ENCODE measurements at places on chromosomes 7 and 10. TPM values are rescaled to one million over a fixed set of nuclear protein-coding genes. Genes with fewer than 3 reads are reported as not detected.

- DNase-seq, result no peak
Measured at GRCh38 chr7:106681815-106682495, 21.0 kb upstream of the CCDC71L start.

DNA sequence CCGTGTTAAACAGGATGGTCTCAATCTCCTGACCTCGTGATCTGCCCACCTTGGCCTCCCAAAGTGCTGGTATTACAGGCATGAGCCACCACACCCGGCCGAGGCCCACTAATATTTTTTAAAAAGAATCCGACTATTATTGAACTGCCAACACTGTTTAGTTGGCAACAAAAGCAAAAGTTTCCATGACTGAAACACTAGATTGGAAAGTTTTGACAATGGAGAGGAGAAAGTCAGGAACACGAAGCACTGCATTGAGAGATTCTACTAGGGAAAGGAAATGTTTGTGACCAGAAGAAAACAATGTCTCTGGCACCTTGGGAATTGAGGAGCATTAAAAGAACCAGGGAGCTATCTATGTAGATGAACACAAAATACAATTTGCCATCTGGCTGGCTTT, 13.7 kb upstream of the PPP1R9A start:
- no peak for DNase-seq

GRCh38 chr7:113431406-113431805, 313.1 kb upstream of the SMIM30 start:
- DNase-seq, result no peak

GRCh38 chr10:77501152-77501845, 136.3 kb downstream of the KCNMA1 start:
- DNase-seq, result no peak

- no peak for DNase-seq
Measured at GRCh38 chr10:2834214-2834613, 233.1 kb upstream of the PFKP start.

- no peak for DNase-seq
Measured at GRCh38 chr7:77284616-77285015, 85.0 kb upstream of the FGL2 start.

- DNase-seq, result no peak
Measured at GRCh38 chr10:24007359-24007758, 201.6 kb upstream of the KIAA1217 start.

DNA sequence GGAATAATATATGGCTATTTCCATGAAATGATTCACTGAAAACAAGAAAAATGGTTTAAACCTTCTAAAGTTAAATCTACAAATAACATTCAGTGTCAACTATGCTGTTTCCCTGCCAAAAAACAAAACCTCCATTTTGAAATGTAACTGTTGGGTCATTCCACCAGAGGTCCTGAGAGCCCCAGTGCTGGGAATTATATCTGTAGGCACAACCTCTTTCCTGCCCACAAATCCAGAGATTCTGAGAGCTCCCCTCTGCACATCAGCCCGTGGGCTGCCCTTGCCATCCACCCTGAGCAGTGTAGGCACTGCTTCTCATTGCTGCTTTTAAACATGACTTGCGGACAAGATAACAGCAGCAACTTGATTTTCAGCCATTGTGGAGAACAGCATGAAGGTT, 198.6 kb downstream of the TMEM178B start:
- no peak for DNase-seq

DNA sequence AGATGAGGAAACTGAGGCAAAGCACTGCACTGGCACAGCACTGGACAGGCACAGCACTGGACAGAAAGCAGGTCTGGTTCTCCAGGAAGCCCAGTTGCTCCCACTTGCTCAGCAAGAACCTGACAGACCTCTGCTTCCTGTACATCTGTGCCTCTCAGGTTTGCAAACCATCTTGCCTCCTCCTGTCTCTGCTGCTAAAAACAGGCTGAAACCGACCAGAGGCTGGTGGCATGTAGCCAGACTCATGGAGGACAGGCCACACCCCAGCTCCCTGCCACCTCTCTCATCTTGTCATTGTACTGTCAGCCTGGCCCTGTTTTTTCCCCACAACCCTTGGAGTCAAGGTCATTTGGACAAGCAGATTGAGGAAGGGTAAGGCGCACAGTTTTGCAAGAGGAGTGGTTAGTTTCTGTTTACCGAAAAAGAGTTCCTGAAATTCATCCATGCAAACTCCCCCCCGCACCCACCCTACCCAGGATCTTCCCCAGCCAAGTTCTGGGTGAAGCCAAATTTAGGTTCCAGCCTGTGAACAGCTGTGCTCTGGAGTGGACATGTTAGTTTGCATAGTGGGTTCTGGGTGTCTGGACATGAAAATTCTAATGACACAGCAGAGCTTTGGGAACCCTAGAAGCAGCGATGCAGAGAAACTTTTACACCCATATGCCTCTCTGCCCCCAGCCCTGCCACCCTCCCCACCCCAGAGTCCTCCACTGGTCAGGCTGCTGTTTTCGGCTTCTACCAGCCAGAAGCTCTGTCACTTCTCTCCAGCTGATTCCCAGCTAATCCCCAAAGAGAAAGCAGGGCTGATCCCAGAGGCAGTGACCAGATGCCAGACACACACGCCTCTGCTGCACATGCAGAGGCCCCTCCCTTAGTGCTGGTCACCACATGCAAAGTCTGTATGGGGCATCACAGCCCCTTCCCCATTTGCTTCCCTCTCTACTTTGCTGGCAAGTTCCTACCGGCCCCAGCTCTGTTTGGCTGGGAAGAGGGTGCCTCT, 8.5 kb upstream of the C10orf105 start:
- peak; percentile 79 for DNase-seq

- no peak for DNase-seq
Measured at GRCh38 chr7:12638851-12639456, 48.5 kb upstream of the ARL4A start.

DNA sequence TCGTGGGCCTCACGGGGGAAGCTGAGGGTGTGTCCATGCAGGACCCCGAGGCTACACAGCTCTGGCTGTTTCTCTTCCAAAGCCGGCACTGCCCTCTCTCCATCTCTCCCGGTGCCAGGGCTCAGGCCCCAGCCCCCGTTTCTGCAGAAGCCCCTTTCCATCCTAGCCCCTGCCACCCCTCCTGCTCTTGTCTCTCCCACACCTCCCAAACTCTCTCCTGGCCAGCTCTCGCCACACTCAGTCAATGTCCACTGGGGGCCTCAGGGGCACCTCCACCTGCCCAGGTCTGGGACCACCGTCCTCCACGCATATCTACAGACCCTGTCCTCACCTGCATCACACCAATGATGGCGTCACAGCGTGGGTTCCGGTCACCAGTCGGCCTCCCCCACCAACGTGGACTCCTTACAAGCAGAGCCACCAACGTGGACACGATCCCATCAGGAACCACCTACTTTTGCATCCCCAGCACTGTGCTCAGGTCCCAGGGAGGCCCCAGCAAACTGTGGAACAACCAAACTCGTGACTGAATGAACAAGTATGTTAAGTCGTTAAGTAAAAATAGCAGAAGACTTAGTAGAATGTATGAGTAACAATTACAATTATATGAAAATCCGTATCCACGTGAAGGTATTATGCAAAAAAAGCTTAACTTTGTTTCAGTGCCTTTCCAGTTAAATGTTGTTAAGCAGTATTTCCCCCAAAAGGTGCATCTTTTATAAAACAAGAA, 38.4 kb downstream of the DIP2C start:
- DNase-seq, result no peak

DNA sequence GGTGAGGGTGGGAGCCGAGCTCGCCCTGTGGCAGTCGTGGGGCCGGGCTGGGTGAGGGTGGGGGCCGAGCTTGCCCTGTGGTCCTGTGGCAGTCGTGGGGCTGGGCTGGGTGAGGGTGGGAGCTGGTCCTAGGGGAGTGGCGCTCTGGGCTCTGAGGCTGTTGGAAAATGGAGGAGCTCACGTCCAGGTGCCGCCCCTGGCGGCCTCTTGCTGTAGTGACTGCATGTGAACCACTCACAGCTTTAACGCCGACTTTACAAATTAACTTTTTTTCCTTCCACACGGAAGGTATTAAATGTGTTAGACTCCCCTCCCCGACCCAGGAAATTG, 312.6 kb downstream of the WDR37 start:
- no peak for DNase-seq

- no peak for DNase-seq
Measured at GRCh38 chr10:73814896-73815718, 3.7 kb upstream of the NDST2 start.

DNA sequence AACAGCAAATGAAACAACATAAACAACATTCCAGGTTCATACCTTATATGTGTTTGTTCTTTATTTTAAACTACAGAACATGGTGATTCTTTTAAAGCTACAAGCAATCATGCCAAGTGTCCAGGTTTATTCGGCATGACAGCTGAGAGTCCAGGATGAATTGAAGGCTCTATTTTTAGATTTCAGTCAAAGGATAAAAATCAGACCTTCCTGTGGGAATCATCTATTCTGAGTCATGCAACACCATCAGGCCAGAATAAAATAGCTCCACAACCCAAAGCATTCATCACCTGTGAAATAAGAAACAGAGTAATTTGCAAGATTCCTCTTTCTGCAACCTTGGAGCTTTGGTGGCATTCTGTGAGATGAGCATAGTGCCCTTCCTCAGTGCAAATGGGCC, 292.4 kb upstream of the MYO3A start:
- no peak for DNase-seq

GRCh38 chr7:82017334-82017943, 247.6 kb upstream of the HGF start:
- DNase-seq, result no peak

DNA sequence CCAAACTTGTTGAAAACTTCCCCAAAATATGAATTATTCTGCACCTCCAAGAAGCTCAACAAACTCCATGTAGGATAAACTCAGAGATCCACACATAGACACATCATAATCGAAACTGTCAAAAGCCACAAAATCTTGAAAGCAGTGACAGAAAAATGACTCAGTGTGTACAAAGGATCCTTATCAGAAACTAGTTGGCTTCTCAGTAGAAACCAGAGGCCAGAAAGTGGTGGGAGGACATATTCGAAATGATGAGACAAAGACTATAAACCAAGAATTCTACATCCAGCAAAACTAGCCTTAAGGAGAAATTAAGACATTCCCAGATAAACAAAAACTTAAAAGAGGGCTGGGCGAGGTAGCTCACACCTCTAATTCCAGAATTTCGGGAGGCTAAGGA, 38.5 kb downstream of the MCMBP start:
- DNase-seq, result no peak

GRCh38 chr10:49288341-49289065, 10.5 kb upstream of the C10orf71 start:
- DNase-seq, result no peak

DNA sequence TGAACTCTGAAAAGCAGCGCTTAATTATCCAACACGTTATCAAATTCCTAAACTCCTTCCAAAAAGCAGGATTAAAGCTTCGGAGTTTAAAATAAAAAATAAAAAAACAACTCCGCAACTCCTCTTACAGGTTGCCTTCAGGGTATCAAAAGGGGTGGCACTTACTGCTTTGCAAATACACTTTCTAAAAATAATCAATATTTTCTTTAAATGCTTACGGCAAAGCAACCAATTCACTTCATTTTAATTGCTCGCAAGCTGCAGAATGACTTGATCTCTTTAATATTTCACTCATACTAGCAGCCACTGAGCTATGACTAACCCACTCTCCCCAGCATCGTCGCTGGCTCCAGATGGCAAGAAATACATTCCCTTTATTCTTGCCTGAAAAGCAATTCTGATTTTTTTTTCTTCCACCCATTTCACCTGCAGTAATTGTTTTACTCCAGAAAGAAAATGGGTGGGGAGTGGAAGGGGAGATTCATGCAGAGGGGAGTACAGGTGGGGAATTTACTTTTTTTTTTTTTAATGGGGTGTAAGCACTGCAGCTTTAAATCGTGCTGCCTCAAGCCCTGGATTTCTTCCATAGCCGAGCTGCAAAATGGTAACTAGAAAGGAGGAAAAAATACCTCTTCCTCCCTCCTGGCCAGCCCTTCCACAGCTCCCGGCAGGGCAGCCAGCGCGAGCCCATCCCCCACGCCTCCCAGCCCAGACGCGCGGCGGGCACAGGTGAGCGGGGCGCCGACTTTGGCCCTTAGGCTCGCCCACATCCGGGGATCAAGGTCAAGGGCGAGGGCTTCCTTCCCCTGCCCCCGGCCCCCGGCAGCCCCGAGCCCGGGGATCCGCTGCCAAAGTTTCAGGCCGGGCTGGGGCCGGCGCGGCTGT, 54.2 kb upstream of the FHIP2A start:
- no peak for DNase-seq

GRCh38 chr10:7872041-7872442, 53.7 kb downstream of the TAF3 start:
- DNase-seq, result no peak

- DNase-seq, result no peak
Measured at GRCh38 chr7:131949659-131950058, 393.2 kb upstream of the PODXL start.

DNA sequence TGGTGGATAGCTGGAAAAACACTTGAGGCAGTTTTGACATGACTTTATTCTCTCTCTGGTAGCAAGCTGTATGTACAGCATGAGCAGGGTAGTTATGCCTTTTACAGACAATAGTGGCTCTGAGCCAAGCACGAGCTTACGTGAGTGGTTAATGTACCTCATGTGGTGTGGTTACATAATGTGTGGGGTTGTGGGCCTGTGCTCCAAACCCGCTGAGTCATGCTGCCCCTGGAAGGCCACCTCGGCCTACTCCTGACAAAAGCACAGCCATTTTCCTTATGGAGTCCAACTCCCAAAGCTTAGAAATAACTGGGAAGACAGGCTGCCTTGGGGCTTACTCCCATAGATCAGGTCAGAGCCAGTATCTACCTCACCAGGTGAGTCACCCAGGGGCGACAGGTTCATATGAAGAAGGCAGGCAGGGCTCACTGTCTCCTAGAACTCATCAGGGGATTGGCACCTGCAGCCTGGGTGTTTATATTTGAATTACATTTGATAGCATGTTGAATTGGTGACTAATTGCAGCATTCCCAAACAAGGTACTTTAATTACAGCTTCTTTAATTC, 404.5 kb downstream of the ADRA2A start:
- no peak for DNase-seq

Gene MMD2
- total RNA-seq, result not detected

Gene NUPR2
- not detected for total RNA-seq

Gene OR13A1
- total RNA-seq, result not detected

Gene SPDYE11
- total RNA-seq, result not detected

Gene OR2A1
- total RNA-seq, result not detected

Gene TEX47
- not detected for total RNA-seq

Gene PRXL2A
- total RNA-seq, result 135 TPM

Gene METTL27
- 1.3 TPM for total RNA-seq

Gene SPDYE9
- total RNA-seq, result not detected

Gene CYP2E1
- 0.87 TPM for total RNA-seq

Gene HSPB1
- total RNA-seq, result 1,266 TPM

Gene OR2A12
- total RNA-seq, result not detected

Gene AEBP1
- 31.3 TPM for total RNA-seq

Gene MEST
- 3.9 TPM for total RNA-seq
